Smooth muscle cell of bladder (primary cell): ENCODE measurements at places on chromosomes 12 and 14. TPM values are rescaled to one million over a fixed set of nuclear protein-coding genes. Genes with fewer than 3 reads are reported as not detected.

The PARP11 gene
- 3.7 and 4.0 TPM in 2 replicates for total RNA-seq

The A2M gene
- total RNA-seq = 10.8 and 12.1 TPM in 2 replicates

The TPH2 gene
- total RNA-seq = not detected in 2 replicates

The EPYC gene
- 0.09 TPM in 1 of 2 replicates, not detected in the other for total RNA-seq

The INSM2 gene
- not detected in 2 replicates for total RNA-seq

The NKX2-1 gene
- not detected in 2 replicates for total RNA-seq

The IL22 gene
- total RNA-seq = not detected in 2 replicates

The AICDA gene
- total RNA-seq = not detected in 2 replicates

The GZMB gene
- total RNA-seq = not detected in 2 replicates

The CLEC7A gene
- total RNA-seq = 0.14 TPM in 1 of 2 replicates, not detected in the other

The LBHD2 gene
- not detected in 2 replicates for total RNA-seq

The SYNDIG1L gene
- total RNA-seq = not detected in 2 replicates
